ENCODE measurements at places on chromosomes 2 and 18.

- DNase-seq = no peak
These were observed 23.2 kb upstream of the GPR17 start for GRCh38 chr2:127622561-127623387.

- DNase-seq = no peak
These were observed 151.8 kb upstream of the STK17B start for GRCh38 chr2:196322973-196323810.

DNA sequence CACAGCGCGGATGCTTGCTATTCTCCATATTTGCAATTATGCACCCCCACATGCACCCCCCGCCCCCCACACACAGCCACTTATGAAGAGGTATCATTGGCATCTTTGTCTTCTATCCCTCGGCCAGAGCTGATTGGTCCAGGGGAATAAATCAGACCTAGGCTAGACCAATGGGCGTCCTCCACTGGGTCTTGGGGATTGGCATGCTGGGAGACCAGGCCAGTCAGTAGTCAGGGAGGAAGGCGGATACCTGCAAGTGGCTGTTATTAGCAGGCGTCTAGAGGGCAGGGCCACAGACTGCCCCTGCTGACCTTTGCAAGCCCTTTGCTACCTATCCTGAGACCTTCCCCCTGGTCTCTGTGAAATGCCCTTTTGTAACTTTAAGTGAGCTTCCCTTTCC, 30.0 kb downstream of the ATOH8 start:
- no peak for DNase-seq

DNA sequence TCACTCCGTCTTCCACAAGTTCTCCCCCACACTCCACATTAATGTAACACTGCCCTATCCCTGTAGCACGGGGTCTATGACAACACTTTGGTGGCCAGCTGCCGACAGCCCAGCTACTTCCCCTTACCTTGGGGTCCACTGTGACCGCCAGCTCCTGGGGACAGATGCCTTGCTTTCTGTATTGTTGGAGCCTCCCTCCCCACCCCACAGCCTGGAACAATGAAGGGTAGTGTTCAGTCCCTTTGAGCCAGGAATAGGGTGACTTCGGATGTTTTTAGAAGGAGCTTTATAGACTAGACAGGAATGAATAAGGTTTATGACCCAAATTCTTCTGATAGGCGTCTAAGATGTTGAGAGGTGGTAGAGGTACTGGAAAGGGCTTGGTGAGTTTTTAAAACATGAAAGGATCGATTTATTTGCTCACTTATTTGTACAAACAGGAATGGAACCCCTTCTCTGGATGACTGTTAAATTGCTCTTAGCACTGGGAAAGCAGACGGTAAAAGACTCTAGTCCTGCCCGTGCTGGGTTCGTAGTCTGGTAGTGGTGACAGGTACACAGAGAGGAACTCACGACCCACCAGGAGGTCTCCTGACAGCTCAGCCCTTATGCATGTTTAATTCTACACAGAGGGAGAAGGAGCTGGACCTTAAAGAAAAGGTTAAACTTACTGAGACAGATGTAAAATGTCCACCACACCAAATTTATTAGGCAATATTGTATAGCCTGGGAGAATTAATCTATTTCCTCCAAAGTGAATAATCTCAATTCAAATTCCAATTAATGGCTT, 90.9 kb downstream of the MYCN start:
- no peak for DNase-seq

DNA sequence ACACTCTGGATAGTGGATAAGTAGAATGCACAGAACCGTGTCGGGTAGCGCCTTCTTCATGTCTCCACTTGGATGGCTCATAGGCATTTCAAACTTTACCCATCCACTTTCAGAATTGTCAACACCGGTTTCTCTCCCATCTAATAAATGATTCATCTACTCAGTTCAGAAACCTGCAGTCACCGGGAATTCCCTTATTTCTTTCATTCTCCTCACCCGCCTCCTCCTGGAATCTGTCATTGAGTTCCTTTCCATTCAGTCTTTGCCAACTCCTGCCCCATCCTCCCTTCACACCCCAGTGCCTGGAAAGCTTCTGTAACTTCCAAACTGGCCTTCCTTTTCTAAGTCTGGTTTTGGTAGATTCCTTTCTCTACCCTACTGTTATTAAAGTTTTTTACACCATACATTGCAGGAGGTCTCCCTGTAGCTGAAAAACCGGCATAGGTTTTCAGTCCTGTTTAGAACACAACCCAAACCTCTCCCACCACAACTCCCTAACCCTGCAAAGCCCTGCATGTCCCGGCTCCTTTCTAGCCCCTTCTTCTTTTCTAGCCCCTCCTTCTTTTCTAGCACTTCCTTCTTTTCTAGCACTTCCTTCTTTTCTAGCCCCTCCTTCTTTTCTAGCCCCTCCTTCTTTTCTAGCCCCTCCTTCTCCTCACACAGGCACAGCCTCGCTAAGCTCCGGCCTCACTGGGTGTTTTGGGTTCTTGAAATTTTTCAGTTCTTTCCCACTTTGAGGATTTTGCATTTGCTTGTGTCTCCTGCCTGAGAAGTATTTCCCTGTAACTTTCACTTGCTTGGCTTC, 133.9 kb upstream of the KLHL14 start:
- DNase-seq = no peak

- DNase-seq = no peak
These were observed 2.9 kb upstream of the DGKD start for GRCh38 chr2:233351423-233351822.

DNA sequence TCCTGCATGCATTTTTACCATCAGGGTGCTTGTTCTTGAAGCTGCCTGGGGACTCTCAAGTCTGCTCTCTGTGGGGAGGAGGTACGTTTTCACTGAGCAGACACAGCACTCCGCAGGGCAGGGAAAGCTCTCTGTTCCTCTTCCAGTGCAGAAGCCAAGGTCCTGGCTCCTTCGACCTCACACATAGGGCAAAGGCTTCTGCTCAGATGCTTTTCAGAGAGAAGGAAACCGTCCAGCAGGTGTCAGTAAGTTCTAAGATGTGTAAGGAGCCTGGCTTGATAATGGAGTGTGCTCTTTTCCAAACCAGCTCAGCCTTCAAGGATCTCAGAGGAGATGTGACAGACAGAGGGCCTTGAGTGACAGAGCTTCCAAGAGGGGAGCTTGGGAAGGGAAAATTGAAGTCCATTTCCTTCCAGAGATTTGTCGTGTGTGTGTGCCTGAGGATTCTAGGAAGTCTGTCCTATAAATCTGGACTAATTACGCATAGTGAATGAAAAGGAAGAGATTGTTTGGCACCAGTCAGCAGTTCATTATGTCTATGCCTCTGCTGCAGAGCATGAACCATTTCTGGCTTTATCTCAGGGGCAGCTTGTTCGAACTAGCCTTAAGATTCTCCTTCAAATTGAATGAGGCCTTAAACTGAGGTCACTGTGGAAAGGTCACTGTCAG, 67.3 kb upstream of the UPP2 start:
- no peak for DNase-seq

- DNase-seq = no peak
These were observed 42.1 kb upstream of the CDH19 start for GRCh38 chr18:66645983-66646382.

DNA sequence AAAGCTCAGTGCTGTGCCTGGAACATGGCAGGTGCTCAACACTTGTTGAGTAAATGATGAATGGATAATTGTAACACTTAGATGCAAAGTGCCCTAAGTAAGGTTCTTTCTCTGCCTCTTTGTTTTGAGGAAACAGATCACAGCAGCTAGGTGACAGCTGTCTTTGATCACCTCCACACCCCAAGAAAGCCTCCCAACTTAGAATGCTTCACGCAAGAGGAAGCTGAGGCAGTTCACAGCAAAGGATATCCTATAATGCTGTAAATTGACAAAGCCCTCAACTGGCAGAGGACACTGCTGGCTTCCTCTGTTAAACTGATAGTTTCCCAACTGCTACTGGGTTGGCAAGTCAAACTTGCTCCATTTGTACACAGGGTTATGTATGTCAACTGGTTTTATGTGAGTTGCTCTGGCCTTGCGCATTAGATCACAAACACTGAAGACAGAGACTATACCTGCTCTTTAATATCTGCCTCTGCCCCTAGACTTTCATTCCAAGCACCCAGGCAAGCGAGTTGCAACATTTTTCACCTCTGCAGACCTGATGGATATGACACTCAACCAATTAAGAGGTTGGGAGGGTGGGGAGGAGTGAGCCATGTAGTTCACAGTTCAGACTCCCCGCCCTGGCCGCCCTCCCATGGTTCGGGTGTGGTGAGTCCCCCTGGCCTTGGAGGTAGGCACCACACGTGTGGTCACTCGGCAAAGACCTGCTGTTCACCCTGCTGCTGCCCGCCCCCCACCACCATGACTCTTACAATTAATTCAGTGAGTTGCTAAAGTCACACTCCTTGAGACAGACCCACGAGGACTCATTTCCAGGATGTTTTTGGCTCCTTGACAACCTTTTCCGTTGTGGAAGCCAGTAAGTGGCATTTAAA, 4.8 kb upstream of the MALL start:
- DNase-seq = no peak

DNA sequence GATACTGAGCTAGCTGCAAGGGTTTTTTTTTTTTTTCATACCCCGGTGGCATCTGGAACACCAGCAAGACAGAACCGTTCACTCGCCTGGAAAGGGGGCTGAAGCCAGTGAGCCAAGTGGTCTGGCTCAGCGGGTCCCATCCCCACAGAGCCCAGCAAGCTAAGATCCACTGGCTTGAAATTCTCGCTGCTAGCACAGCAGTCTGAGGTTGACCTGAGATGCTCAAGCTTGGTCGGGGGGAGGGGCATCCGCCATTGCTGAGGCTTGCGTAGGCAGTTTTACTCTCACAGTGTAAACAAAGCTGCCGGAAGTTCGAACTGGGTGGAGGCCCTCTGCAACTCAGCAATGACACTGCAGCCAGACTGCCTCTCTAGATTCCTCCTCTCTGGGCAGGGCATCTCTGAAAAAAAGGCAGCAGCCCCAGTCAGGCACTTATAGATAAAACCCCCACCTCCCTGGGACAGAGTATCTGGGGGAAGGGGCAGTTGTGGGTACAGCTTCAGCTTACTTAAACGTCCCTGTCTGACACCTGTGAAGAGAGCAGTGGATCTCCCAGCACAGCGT, 5.1 kb upstream of the MIB1 start:
- no peak for DNase-seq

DNA sequence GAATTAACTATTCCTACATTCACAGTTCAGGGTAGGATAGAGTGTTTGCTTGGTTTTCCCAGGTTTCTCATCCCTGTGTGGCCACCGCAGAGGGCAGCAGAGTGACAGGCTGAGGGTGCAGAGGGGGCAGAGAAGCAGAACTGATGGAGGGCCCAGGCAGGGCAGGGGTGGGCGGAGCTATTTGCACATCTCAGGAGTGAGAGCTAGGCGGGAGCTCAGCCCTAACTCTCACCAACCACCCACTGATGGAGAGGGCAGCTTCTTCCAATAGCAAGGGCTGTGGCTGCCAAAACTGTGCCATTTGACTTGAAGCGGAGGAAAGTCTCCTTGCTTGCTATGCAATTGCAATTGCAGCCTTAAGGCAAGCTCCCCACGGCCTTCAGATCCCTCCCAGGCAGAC, 12.0 kb upstream of the DARS1 start:
- DNase-seq = no peak

- DNase-seq = no peak
These were observed 832.8 kb upstream of the ID2 start for GRCh38 chr2:7849027-7849426.
